ENCODE measurements at places on chromosomes 7 and 10.

DNA sequence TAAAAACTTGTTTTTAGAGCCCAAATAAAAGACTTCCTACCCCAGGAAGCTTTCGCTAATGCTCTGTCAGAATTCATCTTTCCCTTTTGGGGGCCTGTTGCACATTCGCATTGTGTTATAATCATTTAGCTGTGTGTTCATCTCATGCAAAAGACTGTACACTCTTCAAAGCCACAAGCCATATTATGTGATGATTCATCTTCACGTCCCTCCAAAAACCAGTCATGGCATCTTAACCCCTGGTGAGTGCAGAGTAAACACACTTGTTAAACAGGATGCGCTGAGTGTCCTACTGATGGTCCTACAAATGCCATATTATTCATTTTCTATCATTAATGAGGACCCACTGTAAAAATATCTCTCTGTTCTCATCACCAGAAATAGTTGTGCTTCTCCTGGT is 235.4 kb downstream of the KIAA1217 start:
- no peaks in the 10 kb centered on the region for H3K4me1 ChIP-seq
- no peaks in the 10 kb centered on the region for H3K27me3 ChIP-seq
- no peak for DNase-seq
- no peak overlapping the region for H3K4me3 ChIP-seq
- no peak overlapping the region for H3K27ac ChIP-seq

- no peak overlapping the region for H3K4me3 ChIP-seq
- H3K36me3 ChIP-seq, result no peaks in the 10 kb centered on the region
- DNase-seq, result no peak
Observed at GRCh38 chr7:5507013-5507412, 83.4 kb upstream of the TNRC18 start.

- H3K4me3 ChIP-seq, result no peak overlapping the region
- DNase-seq, result no peak
- H3K27ac ChIP-seq, result no peak overlapping the region
- no peaks in the 10 kb centered on the region for H3K27me3 ChIP-seq
- H3K4me1 ChIP-seq, result no peaks in the 10 kb centered on the region
Observed at GRCh38 chr7:51789489-51789888, 472.9 kb upstream of the COBL start.

DNA sequence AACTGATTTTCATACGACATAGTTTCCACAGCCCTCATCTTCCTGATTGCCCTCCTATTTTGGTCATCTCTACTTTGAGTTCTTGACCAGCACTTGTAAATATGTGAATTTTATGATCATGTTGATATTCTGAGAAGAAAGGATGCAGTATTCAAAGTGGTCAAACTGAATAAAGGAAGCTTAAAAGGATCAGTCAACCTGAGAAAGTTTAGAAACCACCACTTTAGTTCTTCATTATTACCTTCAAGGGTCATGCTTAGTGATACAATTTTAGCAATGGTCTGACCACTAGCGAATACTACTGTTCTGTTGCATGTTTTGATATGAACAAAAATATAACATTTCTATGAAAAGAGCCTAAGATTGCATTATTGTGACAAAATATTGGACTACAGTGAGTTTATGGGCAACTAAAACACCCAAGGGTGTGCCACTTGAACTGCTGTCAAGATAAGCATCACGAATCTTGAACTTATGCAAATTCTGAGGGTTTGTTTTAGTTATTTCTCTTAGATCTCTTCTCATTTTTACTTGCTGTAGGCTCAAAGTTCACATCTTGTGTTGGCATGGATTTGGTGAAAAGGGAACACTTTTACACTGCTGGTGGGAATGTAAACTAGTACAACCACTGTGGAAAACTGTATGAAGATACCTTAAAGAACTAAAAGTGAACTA is 247.7 kb downstream of the IPMK start:
- H3K4me3 ChIP-seq, result no peak overlapping the region
- H3K36me3 ChIP-seq, result no peaks in the 10 kb centered on the region
- no peak overlapping the region for H3K27ac ChIP-seq
- H3K27me3 ChIP-seq, result no peaks in the 10 kb centered on the region
- H3K4me1 ChIP-seq, result no peaks in the 10 kb centered on the region
- no peak for DNase-seq

GRCh38 chr7:27605283-27605682 is 57.4 kb downstream of the HIBADH start:
- no peak for DNase-seq
- no peaks in the 10 kb centered on the region for H3K36me3 ChIP-seq
- H3K27ac ChIP-seq, result peak overlapping the region; percentile 48
- no peaks in the 10 kb centered on the region for H3K27me3 ChIP-seq

DNA sequence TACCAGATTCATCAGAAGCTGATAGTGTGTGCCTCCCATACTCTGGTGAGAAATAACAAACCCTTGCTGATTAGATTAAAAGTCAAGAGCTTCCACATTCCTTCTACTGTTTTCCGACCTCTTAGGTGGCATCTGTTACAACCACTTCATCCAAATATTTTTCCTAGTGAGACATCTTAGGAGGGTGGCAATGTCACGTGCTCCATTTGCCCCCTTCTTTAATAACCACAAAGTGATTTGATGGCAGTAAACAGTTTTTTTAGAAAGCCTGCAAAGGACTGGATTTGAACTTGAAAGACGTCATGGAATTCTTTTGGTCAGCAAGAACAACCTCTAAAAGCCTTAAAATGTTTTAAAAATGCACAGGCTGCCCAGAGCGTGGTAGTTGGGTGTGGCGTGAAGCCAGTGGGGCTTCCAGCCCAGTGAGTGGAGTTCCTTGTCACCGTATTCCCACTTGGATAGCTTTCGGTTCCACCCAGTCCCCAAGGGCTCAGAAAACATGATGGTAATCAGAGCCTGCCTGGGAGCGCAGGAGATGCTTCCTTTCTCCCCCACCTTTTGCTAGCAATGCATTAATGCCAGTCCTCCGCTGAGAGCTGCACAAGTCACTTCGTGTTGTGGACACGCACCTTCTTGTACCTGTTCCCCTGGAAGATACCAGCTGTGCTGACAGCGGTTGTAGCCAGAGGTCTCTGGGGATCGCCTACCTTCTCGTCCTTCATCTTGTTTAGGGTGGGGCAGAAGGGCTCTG is 256.4 kb downstream of the KIAA1217 start:
- peak overlapping the region; percentile 42 for H3K4me3 ChIP-seq
- H3K27me3 ChIP-seq, result no peaks in the 10 kb centered on the region
- H3K36me3 ChIP-seq, result no peaks in the 10 kb centered on the region
- no peak for DNase-seq
- peak overlapping the region; percentile 76 for H3K27ac ChIP-seq
- H3K4me1 ChIP-seq, result peaks cover 8% of the 10 kb centered on the region

- H3K36me3 ChIP-seq, result no peaks in the 10 kb centered on the region
- no peaks in the 10 kb centered on the region for H3K27me3 ChIP-seq
- DNase-seq, result no peak
- peaks cover 5% of the 10 kb centered on the region for H3K4me1 ChIP-seq
- H3K27ac ChIP-seq, result no peak overlapping the region
Observed at GRCh38 chr7:139673230-139673629, 104.6 kb downstream of the HIPK2 start.

All from Panc1 (cell line).